ENCODE measurements at places on chromosomes 2 and 18.

GRCh38 chr2:191451116-191451515 is 205.9 kb downstream of the MYO1B start:
- DNase-seq = no peak

GRCh38 chr18:41996020-41996419 is 41.0 kb downstream of the PIK3C3 start:
- DNase-seq = no peak

GRCh38 chr2:219628986-219629901 is 1.8 kb downstream of the SLC4A3 start:
- DNase-seq = no peak

DNA sequence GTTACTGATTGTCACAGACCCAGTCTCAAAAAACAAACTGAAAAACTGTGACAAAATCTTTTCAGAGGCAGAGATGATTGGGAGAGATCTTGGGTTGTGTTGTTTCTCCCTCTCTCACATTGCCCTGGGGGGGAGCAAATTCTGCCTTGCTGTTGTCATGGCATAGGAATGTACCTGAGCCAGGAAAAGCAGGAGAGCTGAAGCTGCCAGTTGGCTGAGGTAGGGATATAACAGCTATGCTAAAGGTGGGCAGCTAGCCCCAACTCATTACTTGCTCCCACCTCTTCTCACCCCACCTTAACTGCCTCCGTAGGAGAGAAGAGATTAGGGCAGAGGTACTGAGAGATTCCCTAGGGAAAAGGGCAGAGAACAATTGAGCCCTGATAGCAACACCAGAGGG is 299.3 kb downstream of the OSR1 start:
- DNase-seq = no peak
